NCI-H2081 treated with DMSO at 0.1 percent for 48 hours (cell line): ENCODE measurements at places on chromosomes 16 and 17.

GRCh38 chr17:67385122-67385988, 8.3 kb downstream of the PITPNC1 start:
- no peak for DNase-seq

GRCh38 chr16:46822270-46822669, 8.7 kb downstream of the C16orf87 start:
- DNase-seq = no peak

DNA sequence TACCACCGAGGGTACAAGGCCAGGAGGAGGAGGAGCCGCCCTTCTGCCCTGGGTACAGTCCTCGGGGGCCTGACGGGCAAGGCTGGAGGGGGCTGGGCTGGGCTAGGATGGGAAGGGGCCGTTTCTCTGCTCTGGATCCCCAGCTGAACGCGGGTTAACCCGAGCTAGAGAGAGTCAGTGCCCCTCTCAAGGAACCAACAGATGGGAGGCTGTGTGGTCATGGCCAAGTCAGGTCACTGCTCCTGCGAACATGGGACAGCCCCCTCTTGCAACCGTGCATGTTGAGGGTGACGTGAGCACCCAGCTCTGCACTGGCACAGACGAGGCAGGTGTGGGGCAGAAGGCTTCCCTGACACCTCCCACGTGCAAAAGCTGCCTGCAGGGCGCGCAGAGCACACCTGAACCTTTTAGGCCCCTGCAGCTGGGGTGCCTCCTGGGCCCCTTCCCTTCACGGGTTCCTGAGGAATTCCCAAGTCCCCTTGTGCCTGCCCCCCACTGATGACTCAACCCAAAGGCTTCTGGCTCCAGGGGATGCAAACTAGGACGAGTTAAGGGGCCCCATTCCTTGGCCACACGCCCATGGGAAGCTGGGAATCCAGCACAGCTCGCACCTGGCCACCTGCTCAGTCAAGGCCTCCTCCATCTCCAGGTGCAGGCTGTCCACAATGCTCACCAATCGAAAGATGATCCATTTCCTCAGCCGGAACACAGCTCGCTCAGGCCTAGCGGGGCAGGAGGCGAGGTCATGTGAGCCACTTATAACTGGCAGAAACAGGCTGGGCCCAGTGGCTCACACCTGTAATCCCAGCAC, 6.3 kb downstream of the MYBBP1A start:
- no peak for DNase-seq

GRCh38 chr17:33596899-33597298, 303.8 kb upstream of the ASIC2 start:
- DNase-seq = no peak

DNA sequence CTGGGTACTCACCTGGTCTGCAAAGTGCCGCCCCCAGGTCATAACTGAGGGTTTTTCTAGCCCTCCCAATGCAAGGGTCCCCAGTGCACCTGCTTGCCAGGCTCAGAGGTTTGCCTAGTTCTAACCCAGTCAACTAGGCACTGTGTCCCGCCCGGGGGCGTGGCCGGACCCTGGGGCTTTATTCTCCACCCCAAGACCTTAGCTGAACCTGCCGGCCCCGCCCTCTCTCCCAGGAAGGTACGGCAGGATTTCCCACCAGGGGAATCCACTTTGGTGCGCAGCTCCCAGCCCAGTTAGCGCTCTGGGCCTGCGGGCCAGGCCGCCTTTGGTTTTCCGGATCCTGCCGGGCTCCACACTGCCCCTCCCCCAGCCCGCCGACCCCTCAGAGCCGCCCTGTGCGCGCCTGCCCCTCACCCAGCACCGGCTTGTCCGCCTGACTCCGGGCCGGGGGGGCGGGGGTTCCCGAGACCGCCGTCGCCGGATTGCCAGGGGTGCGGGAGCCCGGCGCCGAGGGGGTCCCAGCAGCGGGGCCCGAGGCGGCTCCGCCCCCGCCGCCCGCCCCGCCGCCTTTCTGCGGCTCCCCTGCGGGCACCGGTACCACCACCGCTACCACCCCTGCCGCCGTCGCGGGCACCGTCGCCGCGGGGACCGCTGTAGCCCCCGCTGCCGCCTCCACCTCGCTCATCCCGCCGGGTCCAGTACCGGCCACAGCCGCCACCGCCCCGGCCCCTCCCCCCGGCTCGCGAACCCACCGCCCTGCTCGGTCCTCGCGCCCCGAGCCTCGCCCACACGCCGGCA, 424 bp downstream of the YBX2 start:
- DNase-seq = no peak

- no peak for DNase-seq
Observed at GRCh38 chr16:57938936-57939871, 31.7 kb downstream of the CNGB1 start.

- DNase-seq = no peak
Observed at GRCh38 chr16:21646091-21646490, 6.3 kb downstream of the IGSF6 start.

DNA sequence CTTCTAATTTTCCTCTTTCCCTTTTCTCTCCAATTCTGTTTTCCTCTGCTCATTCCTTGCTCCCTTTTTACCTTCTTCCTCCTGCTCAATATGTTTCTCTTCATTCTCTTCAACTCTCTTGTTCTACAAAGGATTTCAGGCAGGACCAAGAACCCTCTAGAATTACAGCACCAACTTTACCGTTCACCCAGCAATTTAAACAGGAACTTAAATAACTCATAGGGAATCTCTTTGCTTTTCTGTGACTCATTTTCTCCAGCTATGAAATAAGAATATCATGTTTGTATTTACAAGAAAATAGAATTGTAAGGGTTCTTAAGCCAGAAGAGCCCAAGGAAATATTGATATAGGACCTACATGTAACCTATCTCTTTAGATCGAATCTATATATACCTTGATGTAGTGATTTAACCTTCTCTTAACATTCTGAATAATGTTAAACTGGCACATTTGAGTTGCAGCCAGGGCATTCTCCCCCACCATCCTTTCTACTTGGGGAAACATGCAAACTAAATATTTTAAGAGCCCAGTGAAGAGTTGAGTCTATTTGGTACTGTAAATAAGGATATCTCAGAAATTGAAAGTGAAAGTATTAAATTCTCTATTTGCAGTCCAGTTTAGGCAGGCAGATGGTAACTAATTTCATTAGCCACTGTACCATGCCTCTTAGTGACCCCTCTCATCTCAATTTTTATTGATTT, 137.0 kb downstream of the ANKFN1 start:
- DNase-seq = no peak

DNA sequence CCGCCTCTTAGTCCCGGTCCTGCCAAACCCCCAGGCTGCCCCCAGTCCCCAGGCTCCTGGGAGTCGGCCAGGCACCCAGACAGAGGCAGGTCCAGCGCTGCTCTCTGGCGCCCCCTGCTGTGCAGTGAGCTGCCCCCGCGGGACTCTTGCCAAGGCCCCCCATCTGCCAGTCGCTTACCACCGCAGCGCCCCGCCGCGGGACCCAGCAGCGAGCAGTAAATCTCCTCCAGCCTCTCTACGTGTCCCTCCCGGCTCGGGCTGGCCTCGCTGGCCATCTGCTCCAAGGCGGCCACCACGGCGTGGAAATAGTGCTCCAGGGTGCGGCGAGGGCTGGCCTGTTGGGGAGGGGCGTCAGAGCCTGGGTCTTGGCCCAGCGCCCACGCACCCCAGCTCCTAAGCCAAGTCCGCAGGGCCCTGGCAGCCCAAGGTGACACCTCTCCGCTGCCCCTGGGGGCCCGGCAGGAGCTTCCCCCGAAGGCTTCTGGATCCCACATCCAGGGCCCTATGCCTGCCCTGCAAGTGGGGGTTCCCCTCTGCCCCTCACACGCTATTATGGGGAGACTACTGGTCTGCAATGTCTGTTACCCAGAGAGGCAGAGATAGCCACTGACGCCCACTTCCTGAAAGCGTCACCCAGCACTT, 33.7 kb upstream of the MFSD6L start:
- DNase-seq = no peak

DNA sequence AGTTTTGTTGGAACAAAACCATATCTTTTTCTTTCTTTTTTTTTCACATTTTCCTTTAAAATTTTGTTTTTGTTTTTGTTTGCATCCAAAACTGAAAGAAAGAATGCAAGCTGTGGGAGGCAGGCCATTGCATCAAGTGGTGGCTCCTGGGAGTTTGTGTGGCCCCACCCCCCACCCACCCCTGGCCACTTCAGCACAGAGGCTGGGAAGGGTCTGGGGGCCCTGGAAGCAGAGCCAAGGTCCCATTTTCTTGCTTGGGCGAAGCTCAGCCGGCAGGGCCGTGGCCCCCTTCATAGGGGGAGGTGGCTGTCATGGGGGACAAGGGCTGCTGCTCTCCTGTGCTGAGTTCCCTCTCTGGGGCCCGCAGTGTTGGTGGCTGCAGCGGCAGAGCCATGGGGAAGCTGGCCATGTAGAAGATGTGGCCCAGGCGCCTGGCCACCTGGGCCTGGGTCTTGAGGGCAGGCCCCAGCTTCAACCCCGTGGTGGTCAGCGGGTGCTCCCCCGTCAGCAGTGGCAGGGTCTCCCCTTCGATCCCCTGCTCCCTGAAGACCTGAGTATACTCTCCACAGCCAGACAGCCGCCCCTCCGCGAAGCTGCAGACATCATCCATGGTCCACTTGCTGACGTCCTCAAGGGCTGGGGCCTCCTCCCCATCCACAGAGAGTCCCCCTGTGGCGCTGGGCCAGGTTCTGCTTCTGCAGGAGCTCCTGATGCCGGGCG, 19.8 kb downstream of the PAFAH1B1 start:
- DNase-seq = no peak
